HEK293T (cell line): ENCODE measurements at places on chromosomes 6 and 20.

DNA sequence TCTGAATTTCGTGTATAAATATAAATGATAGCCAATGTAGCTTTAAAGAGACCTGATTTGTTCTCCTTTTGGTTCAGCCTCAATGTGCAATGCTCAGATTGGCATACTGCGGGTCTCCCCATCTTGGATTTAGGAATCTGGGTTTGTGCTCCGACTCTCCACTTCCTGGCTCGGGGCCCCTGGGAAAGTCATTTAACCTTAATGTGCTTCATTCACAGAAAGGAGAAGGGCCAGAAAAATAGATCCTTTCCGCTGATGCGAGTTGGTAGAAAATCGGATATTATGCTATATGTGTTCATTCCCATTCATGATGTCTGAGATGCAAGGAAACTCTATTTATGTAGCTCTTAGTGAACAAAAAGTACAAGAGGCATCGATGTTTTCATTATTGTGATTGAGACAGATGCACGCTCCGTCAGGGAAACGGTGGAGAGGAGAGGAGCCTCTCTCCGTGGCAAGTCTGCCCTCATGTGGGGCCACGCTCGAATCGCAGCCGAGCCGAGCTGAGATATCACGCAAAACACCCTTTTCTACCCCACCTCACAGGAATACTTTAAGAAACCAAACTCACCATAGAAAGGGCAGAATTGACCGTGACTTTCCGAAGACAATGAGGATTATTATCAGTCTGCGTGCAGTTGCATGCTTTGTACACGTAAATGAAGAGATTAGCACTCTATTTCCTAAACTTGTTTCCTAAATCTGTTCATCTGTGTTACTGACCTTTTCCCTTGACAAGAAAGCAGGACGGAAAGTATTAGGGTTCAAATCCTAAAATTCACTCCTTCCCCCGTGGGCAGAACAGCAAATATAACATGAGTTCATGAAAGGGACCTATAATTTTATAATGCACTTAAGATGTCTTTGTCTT lies 136.6 kb downstream of the COL9A1 start:
- peak; percentile 75 for DNase-seq

- DNase-seq: no peak
Observed at GRCh38 chr6:163579111-163579879, 164.8 kb downstream of the QKI start.

DNA sequence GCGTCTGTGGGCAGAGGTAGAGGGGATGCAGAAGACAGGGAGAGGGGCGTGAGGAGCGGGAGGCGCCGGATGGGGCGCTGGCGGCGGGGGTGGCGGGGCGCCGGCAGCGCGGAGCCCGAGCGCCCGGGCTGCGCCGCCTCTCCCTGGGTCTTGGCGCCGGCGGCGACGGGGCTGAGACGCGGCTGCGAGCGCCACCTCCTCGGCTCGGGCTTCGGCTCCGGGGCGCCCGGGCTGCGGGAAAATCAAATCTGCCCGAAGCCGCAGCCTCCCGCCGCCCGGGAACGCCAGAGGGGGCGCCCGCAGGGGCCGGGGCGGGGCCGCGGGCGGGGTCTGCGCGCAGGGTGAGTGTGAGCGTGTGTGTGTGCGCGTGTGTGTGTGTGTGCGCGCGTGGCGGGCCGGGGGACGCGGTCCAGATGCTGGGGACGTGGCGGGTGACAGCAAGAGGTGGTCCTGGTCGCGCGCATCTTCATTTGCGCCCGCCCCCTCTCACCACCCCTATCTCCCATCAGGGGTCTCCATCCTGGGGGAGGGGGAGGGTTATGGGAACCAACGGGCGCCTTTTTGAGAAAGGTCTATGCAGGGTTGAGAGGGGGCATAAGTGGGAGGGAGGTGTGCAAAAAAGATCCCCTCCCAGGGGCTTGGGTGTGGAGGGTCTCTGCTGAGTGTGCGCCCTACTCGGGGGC lies 646 bp upstream of the CPNE5 start:
- DNase-seq: peak; percentile 69

GRCh38 chr20:23018432-23018831 lies 16.7 kb upstream of the SSTR4 start:
- no peak for DNase-seq

GRCh38 chr6:73514746-73515110 lies 6.1 kb downstream of the EEF1A1 start:
- no peak for DNase-seq

DNA sequence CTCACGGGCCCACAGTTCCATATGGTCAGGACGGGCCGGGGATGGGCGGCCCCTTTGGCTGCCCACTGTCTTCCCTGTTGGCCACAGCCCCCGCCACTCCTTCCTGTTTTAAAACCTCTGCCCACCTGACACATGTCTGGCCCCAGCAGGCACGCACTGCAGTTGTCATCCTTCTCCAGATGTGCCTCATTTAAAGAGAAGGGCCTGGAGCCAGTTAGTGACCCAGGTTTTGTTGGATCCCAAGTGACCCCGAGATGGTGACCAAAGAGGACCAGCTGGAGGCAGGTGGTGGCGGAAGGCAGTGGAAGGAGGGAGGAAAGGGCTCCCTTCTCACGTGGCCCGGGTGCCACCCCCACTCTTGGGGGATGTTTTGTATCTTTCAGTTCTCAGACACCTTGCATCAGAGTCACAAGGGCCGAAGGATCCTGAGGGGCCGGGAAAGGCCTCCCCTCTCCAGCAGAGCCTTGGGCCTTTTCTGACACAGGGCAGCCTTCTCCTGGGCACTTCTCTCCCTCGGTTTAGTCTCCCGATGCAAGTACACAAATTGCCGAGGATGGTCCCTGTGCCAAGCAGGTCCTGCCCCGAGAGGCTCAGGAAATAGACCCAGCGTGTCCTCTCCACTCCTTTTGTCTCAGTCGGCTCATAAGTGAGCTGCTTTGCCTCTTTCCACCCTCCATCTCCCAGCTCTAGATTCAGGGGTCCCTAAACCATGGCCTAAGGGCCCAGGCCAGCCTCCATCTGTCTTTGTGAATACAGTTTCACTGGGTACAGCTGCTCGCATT lies 117.6 kb downstream of the SULF2 start:
- no peak for DNase-seq

- DNase-seq: no peak
Observed at GRCh38 chr6:12356983-12357972, 67.1 kb downstream of the EDN1 start.

DNA sequence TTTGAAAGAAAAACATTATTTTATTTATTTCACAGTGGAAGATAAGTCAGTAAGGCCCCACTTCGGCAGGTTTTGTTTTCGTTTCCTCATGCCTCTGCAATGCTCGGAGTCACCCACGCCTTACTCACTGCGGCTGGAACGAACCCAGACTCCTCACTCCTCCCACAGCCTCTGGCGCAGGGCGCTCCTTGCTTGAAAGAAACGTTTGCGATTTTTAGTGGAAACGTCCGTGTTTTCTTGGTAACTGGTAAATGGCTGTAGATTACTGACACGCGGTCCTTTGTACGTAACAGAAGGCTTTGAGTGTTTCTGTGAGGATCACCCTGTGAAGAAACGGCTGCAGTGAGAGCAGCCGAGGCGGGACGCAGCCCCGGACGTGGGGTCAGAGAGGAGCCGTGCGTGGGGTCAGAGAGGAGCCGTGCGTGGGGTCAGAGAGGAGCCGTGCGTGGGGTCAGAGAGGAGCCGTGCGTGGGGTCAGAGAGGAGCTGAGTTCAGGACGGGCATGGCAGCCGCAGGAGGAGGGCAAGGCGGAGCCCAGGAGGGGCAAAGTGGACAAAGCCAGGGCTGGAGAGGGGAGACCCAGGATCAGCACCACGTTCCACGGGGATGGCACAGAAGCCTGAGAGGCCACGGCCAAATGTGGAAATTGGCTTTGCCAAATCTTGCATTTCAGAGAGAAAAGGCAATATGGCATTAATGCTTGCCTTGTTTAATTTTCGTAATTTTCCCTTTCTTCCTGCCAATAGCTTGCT lies 198.6 kb upstream of the THBS2 start:
- no peak for DNase-seq
